ENCODE measurements at places on chromosomes 2 and 18.
A peak's percentile ranks its signal among the peaks of the same experiment; 100 is the strongest.

DNA sequence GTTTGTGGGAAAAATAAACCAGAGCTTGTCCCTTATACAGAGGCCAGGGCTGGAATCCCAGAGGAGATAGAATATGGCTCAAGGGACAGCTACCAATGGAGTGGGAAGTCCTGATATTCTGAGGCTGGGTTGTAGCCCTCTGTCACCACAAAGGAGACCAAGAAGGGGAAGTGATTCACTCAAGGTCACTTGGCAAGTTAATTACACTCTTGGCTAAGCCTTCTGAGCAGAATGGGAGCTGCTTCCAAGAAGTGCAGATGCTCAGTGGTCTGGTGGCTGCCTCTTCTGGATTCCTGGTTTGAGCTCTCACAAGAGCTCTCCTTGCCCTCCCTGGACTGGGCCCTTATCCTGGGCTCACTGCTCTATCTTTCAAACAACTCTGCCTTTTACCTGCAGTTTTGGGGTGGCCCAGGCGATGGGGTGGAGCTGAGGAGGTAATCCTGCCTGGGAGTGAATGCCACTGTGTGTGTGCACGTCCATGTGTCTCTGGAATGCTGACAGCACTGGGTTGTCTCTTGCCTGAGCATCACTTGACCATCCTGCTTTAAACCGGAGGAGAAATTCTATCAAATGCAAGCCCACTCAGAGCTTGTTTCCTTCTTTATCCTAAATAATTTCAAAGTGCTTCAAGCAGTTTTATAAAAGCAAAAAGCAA is 168.2 kb downstream of the KCNS3 start:
- DNase-seq = no peak

GRCh38 chr18:77084688-77085035 is 47.9 kb downstream of the MBP start:
- DNase-seq = no peak

- no peak for DNase-seq
Measured at GRCh38 chr2:173590276-173590861, 235.7 kb downstream of the CDCA7 start.

DNA sequence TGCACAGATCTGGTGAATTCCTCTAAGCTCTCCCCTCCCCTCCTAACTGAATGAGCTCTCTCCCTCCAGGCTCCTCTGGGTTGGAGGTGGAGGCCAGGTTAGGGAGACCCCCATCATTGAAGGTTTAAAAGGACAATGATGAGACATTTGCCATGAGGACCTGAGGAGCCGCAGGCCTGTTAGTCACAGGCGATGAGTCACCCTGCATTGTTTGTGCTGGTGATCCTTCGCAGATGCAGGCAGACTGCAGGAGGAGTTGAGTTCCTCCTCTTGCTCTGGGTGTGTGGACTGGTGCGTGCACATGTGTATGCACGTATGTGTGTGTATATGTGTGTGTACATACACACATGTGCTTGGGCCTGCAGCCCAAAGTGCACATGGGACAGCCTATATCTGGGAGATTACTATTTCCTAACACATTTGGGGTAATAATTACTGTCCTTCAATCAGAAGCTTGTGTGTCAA is 42.0 kb downstream of the MCFD2 start:
- peak; percentile 28 for DNase-seq

- DNase-seq = no peak
Measured at GRCh38 chr18:11820697-11821096, 30.5 kb upstream of the CHMP1B start.

DNA sequence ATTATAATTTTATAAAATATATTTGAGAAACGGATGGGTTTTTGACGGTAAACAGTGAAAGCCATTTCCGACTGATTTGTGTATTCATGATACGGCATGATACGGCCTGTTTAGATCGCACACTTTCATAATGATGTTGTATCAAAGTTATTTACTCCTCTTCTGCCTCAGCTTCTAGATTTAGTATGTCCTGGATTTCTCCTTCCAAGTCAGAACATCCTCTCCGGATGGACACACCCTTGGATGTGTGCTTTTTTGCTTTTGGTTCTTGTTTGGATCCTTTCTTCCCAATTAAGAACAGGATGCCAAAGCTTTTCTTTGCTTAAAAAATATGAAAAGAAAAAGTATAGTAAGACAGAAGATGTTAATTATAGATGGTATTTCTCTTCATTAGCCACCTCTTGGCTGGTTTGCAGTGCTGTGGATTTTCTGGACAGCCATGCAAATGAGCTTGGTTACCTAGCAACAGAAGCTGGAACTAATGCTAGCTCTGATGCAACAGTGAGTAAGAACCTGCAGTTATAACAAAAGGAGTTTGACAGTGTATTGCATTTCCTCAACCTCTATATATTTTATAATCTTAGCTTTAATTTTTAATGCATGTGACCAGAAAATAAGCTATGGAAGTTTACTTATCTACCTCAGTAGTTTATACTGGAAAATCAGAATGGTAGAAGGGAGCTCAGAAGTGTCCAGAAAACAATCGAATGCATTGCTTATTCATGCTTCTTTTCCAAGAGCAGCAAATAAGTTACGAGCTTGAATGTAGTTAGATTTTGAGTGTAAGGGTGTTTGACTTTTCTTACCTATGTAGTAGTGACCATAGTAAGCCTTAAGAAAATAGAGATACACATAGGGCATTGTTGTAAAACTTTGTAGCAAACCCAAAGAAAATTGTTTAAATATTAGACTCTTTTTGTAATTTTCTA is 27.9 kb downstream of the RMND5A start:
- no peak for DNase-seq

- DNase-seq = no peak
Measured at GRCh38 chr2:164711766-164712138, 90.5 kb upstream of the GRB14 start.

DNA sequence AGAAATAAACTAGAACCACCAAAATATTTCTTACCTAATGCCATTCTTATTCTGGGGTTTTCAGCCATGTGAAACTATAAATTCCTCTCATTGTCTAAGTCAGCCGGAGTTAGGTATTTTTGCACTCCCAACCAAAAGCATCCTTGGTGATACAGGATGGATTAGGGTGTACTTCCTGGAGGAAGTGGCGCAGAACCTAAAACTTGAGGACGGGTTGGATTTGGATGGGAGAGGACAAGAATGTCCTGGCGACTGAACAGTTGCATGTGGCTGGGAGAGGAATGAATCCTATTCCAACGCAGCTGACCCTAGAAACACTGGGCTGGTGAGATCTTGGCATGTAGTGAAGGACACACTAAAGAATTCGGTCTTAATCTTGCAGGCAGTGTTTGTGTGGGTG is 58.5 kb downstream of the E2F6 start:
- no peak for DNase-seq

DNA sequence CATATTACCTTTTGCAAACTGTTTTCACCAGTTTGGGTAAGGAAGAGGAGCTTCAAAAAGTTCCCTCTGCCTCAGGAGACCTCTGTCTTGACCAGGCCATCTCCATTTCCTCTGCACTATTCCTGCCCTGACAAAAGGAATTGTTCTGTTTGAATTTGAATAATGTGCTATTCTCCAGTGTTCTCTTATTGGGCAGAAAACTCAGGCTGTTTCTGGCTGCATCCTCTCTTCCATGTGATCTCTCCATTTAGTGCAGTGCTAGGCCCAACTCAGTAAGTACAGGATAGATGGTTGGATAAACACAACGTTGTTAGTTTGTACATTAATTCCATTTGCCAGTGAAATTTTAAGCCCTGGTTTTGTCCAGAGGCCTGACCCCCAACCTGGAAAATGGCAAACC is 102.2 kb upstream of the CELF4 start:
- no peak for DNase-seq

- no peak for DNase-seq
Measured at GRCh38 chr2:190891889-190892288, 11.3 kb downstream of the GLS start.

DNA sequence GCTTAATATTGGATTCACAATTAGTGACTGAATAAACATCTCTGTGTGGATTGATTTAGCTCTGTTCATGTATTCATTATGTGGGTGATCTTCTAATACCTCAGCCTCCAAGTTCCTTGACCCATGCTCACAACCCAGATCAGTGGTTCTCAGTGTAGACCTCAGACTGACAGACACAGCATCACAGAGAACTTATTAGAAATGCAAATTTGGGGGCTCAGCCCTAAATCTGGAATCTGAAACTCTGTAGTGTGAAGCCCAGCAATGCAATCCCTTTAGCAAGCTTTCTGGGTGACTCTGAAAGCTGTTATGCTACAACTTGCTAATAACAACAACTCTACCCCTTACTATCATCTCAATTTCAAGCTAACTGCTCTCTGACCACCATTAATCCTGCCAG is 273.1 kb upstream of the FANCL start:
- DNase-seq = no peak

GRCh38 chr2:233761040-233761769 is 1.1 kb downstream of the UGT1A1 start:
- DNase-seq = no peak

GRCh38 chr2:15744820-15745219 is 153.2 kb downstream of the DDX1 start:
- DNase-seq = no peak

GRCh38 chr2:25587361-25587760 is 86.0 kb downstream of the DTNB start:
- no peak for DNase-seq

GRCh38 chr2:95695613-95696012 is 103.8 kb downstream of the TRIM43 start:
- DNase-seq = no peak

Data from CD4-positive, alpha-beta T cell treated with Interleukin-17A for 4 hours (primary cell).